ENCODE measurements at places on chromosomes 13 and 19.
A peak's percentile ranks its signal among the peaks of the same experiment; 100 is the strongest.

DNA sequence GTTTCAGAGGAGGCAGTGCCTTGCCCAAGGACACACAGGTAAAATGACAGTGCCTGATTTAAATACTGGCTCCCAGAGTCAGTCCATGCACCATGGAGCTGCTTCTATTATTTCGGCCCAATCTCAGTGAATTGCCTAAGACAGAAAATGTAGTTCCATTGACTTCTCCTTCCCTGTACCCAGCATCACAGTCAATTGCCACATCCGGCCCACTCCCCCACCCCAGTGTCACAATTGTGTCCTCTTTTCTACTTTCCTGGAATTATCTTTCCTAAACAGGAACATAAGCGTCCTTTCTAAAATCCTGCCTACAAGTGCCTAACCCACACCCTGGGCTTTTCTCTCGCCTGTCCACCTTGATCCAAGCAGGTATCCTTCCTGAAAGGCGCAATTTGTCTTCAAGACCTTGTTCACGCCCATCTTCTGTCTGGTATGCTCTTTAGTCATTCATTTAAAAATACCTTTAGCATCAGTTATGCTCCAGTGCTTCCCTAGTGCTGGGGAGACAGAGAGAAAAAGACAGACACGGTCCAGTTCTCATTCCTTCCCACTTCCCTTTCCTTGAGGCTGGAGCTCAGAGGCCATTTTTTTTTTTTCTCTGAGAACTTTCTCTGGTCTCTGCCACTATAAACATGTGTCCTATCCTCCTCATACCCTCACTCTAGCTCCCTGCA is 411.4 kb downstream of the LIG4 start:
- no peak for DNase-seq

DNA sequence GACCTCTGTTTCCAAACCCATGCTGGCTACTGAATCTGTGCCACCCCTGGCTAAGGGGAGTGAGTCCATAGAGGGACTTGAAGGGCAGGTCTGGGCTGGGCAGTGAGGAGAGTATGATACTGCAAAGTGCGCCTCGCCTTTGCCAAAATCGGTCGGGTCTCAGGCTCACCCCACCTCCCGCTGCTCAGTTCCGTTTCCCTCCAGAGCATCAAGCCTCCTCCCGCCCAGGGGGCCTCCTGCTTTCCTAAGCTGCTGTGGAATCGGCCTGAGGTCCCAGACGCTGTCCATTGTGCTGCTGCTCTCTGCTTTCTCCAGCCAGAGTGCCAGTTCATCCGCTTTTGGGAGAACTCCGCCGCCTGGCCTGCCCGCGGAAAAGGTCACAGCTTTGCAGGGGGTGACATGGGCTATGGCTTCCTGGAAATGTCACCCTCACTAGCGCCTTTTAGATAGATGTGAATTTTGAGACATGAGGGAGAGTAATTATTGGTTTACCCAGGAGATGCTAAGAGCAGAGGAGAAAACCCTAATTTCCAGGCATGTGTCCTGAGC is 1418.4 kb downstream of the UQCRFS1 start:
- no peak for DNase-seq

GRCh38 chr19:45130888-45131615 is 29.7 kb downstream of the NKPD1 start:
- peak; percentile 96 for DNase-seq

- DNase-seq: no peak
Measured at GRCh38 chr19:8511573-8512101, 2.3 kb downstream of the ZNF414 start.

GRCh38 chr19:35316560-35316959 is 12.4 kb upstream of the CD22 start:
- no peak for DNase-seq

- DNase-seq: peak; percentile 32
Measured at GRCh38 chr13:109781384-109782065, 4.9 kb downstream of the IRS2 start.

DNA sequence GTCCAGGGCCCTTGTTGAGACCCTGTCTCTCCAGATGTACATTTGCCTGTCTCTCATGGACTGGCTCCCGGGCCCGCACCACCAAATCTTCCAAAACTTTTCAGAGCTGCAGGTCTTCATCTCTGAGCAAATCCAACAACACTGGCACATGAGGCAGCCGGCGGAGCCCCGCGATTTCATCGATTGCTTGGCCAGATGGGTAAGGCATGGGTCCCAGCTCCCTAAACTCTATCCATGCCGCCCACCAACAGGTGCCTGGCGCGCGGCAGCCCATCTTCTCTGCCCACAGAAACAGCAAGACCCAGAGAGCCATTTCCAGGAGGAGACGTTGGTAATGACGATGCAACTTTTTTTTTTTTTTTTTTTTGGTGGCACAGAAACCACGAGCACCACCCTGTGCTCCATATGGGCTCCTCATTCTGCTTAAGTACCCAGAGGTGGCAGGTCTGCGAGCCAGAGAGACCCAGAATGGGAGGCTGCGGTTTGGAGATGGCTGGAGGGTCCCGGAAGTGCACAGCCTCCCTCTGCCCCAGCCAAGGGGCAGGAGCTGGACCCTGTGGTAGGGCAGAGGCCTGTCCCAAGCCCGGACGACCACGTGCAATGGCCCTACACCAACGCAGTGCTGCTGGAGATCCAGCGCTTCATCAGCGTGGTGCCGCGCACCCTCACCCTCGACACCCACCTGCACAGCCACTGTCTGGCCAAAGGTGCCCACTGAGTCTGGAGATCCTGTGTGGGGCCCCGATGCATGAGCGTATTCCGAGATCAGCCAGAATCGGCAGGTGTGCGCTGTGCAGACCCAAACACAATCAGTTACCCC is 22.6 kb downstream of the CYP2F1 start:
- DNase-seq: no peak

GRCh38 chr13:79126706-79127105 is 279.3 kb downstream of the RBM26 start:
- no peak for DNase-seq

DNA sequence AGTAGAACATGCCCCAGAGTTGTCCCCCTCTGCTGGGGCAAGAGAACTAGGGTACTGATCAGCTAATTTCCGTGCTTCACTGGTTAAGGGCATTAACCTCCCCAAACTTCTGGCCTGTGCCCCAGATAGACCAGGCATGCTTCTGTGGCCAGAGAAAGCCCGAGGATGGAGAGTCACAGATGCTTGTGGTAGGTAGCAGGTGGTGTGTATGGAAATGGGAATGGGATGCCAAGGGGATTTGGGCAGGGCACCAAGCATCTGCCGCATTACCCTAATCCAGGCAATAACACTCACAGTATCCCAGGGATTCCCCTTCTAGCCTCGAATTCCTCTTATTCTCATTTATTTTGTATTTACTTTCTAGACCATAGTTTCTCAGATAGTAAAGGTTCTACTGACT is 124.8 kb upstream of the KLF12 start:
- no peak for DNase-seq

- DNase-seq: no peak
Measured at GRCh38 chr13:42750794-42751193, 30.6 kb upstream of the FAM216B start.

DNA sequence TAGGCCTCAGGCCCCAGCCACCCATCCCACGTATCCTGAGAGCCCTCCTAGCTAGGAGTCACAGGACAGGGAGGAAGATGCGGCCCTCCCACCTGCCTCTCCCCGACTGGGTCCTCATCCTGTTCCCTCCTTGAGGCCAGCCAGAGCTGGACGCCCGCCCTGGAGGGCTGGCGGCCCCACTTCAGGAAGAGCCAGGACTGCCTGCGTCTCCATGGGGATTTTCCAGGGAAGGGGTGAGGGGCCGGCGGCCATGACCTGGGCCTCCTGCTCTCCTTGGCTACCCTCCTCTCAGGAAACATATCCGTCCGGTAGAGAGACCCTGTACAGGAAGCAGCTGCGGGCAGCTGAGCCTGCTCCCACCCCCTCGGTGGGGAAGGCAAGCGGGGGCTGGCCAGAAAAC is 11.3 kb upstream of the PRKD2 start:
- no peak for DNase-seq

GRCh38 chr19:18519962-18520847 is 1.7 kb downstream of the ELL start:
- DNase-seq: peak; percentile 48

- no peak for DNase-seq
Measured at GRCh38 chr13:47420020-47420419, 523.2 kb upstream of the HTR2A start.

- no peak for DNase-seq
Measured at GRCh38 chr19:48081106-48081505, 29.5 kb downstream of the PLA2G4C start.

GRCh38 chr13:73967397-73968165 is 166.6 kb downstream of the KLF12 start:
- no peak for DNase-seq

- no peak for DNase-seq
Measured at GRCh38 chr13:26742691-26743358, 17.8 kb downstream of the GPR12 start.

DNA sequence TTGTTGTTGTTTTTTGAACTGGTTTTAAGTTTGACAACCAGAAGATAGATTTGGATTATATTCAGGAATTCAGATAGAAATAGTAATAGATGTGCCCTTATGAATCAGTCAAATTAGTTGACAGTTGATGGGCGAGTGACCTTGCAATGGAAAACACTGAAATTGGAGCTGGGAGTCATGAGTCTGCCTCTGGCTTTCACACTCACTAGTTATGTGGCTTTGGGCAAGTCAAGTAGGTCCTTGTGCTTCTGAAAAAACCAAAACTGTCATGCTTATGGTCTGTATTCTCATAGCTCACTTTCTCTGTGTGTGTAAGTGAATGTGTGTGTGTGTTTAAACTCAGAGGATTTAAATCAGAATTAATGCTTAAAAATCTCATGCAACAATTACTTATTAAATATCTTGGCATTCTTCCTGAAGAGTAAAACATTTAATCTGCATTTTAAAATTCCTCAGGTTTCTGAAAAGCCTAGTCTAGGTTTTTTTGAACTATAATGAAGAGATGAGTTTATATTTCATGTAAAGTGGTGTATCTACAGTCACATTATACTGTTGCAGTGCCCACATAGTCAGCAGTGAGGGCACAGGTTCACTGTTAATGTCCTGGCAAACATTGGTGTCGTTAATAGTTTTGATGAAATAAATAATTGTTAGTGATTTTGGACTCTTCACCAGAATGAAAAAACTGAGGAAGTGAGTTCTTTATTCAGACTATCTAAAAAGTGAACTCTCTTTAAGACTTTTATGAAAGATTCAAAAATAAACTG is 32.5 kb downstream of the UCHL3 start:
- no peak for DNase-seq

GRCh38 chr13:75181906-75182305 is 300.1 kb downstream of the TBC1D4 start:
- DNase-seq: no peak

DNA sequence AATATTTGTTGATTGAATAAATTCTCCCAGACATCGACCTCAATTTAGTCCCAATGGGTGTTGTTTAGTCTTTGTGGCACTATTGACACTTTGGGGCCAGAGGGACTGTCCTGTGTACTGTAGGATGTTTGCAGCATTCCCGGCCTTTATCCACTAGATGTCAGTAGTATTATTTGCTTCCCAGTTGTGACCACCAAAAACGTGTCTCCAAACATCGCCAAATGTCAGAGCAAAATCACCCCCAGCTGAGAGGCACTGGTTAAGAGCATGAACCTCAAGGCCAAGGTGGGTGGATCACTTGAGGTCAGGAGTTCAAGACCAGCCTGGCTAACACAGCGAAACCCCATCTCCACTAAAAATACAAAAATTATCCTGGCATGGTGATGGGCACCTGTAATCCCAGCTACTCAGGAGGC is 15.4 kb downstream of the NLRP12 start:
- DNase-seq: no peak

- DNase-seq: no peak
Measured at GRCh38 chr19:13797870-13798269, 2.6 kb downstream of the ZSWIM4 start.

DNA sequence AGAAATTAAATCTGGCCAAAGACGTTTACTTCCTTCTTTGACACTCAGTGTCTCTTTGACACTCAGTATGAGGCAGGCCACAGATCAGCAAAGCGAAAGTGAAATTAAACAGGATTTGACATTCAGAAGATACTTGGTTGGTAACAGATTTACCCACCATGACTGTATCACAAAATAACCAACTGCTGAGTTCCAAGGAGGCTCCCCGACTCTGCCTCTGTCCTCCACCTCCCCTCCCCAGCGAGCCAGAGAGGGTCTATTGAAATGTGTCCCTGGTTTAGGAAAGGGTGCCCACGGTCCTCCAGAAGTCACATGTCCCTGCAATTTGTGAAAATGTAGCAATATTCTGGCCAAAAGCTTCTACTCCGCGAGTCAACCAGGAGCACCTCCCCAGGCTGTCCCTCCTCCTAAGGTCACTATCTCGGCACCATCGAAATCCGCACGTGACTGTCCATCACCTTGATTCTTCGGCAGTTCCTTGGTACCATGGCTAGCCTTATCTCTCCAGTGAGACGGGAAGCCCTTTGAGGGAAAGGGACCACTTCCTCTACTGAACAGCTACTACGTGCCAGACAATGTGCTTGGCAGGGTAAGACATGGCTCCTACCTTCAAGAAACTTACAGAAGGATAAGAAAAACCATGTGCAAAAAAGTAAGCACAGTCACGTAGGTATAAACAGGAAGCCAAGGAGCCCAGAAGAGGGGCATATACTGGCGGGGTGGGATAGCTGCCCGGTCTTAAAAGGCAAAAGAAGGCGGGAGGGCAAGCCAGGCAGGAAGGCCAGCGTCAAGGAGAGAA is 1.5 kb downstream of the N4BP2L1 start:
- no peak for DNase-seq

DNA sequence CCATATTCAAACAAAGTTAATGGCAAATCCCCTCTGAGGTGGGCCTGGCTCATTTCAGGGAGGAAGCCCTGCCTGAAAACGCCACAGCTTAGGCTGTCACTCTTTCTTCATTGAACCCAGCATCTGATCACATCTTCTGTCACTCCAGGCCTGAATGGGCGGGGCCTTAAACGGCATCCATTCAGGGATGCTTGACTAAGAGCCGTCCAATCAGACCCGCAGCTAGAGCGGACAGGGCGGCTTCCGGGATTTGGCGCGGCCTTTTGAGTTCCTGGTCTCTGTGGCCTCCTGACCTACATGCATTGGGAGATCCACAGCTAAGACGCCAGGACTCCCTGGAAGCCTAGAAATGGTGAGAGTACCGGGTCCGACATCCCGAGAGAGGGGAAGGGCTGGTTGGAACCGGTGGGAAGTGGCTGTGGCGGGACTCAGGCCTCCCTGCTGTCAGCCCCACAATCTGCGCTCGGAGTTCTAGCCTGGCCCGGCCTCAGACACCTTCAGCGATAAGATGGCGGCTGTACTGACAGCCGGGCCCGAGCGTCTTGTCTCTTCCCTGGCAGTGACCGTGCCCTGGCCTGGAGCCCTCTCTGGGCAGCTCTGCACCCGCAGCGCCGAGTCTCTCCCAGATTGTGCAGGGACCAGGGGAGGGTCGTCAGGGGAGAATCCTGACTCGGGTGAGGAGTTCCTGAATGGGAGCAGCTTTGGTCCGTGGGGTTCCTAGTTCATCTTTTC is at the start of gene ZNF723:
ZNF723 (plus strand) TSS at position 261 of the 732 bp plus-strand sequence; CDS start at position 350, 89 bp downstream.
- no peak for DNase-seq
